ENCODE measurements at places on chromosomes 1 and 21. TPM values are rescaled to one million over a fixed set of nuclear protein-coding genes. Genes with fewer than 3 reads are reported as not detected.

KRTAP22-1 gene
- polyA plus RNA-seq = not detected

OR2M5 gene
- not detected for polyA plus RNA-seq

OR6N1 gene
- polyA plus RNA-seq = not detected

- H3K4me1 ChIP-seq = no peaks in the 10 kb centered on the region
- H3K36me3 ChIP-seq = no peaks in the 10 kb centered on the region
- no peak overlapping the region for H3K27ac ChIP-seq
- no peak for DNase-seq
- H3K4me3 ChIP-seq = no peak overlapping the region
- H3K27me3 ChIP-seq = peaks cover 40% of the 10 kb centered on the region
These were observed 79.7 kb downstream of the TBX19 start for GRCh38 chr1:168360151-168361021.

- no peaks in the 10 kb centered on the region for H3K36me3 ChIP-seq
- H3K4me3 ChIP-seq = no peak overlapping the region
- no peak for DNase-seq
- H3K4me1 ChIP-seq = no peaks in the 10 kb centered on the region
These were observed 8.3 kb upstream of the MAP3K21 start for GRCh38 chr1:233319272-233319671.

Data from naive B cell (primary cell).